ENCODE measurements at places on chromosomes 12 and 14.
A peak's percentile ranks its signal among the peaks of the same experiment; 100 is the strongest.

DNA sequence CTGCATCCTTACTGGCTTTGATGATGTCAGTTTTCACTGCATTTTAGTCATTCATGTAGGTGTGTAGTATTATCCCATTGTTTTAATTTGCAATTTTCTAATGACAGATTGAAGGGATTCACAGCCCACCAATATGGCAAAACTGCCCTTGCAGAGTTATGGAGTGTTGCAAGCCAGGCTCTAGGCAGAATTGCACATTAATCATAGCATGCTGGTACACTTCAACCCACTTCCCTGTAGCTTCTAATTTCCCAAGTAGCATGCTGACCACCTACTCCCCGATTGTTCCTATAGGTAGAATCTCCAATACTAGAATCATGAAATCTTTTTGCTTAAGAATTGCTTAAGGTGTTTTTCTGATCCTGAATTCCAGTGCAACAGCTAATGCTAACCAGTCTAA lies 5.2 kb upstream of the RNASE6 start:
- no peak for DNase-seq

DNA sequence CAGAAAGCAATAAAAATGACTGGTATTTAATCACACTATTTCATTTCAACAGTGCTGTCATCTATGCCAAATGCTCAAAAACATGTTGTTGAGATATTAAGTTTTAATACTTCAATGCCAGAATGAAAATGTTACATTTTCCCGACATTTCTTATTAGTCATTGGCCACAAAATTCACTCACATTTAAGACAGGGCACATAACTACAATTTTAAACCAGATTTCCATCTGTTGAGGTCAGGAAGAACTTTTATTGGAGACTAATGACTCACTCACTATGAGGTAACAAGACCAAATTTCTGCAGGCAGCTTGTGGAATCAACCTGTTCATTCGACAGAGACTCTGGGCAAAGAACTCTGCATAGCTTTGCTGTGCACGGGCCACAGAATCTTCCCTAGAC lies 36.8 kb downstream of the PPTC7 start:
- no peak for DNase-seq

DNA sequence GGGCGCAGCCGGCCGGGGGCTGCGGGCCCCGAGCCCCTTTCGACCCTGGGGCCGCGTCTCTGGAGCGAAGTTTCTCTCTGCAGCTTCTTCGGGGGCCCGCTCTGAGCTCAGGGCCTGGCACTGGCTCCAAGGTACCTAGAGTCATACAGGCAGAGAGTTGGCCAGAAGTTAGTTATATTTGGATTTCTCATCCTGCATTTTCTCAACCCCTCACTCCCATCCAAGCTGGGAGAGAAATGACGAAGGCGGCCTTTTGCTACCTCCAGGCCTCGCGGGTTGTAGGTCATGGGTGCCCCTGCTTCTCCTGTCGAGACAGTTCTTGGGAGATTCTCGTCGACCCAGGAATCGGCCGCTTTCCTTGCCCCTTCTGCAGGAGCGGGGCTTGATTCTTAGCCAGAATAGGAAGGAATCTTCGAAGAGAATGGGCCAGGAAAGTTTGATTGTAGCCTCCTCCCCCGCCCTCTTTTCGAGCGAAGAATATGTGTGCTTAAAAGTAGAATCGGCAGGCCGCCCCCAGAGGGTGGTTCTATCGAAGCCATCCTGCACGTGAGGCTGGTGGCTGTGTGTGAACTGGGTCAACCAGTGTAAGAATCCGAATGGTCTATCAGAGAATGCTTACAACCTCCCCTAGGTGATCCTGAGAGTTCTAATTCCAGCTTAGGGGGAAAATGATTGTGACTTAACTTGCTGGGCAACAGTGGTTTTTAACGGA lies 785 bp downstream of the MLEC start:
- no peak for DNase-seq

GRCh38 chr12:51393676-51394545 lies 2.7 kb upstream of the GALNT6 start:
- no peak for DNase-seq

DNA sequence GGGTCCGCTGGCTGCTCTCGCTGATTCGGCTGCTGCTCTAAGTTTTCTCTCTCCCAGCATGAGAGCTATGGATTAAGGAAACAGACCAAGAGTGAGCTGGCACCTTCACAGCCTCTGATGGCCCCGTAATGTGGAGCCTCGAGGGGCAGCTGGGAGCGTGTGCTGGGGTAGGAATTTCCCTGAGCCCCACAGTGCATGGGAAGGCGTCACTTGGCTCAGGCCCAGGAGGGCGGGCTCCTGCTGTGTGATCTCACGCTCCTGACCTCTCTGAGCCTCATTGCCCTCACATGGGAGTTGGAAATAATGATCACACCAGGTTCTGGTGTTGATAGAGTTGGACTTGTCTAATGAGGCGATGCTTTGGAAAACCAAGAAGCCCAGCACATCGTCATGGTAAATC lies 238.6 kb upstream of the CRY1 start:
- no peak for DNase-seq

DNA sequence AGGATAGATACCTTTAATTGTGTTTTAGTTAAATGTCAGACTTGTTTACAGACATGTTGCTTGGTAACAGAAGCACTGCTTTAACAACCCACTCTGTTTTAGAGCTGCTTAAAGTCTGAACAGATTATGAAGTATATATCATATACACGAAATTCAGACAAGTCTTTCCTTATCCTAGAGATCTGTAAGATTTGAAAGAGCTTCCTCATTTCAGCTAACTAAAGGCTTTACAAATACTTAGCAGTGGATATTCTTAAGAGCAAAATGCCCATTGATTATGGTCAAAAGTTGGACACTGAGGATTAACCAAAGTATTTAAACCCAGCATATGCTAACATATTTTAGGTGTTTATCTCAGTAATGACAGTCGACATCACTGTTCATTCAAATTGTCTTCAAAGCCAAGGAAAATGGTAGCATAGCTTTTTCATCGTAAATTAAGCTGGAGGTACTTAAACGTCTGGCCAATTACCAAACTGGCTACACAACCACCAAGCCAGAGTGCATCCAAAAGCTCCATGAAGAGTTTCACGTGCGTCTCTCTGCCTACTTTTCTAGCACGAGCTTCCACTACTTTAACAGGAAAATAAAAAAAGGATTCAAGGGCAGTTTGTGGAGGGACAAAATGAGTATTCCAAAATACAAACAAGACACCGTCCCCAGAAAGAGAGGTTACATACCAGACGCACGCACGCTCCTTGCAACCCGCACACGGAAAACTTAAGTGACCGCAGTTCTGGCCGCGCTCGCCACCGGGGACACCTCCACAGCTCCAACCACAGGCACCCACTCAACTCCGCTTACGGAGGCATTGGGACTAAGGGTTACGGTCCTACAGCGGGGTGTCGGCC lies 565 bp downstream of the CEP83 start:
- DNase-seq = no peak

GRCh38 chr14:68458840-68459469 lies 333.9 kb downstream of the ZFP36L1 start:
- DNase-seq = peak; percentile 41

GRCh38 chr14:37599507-37600368 lies 4.3 kb downstream of the TTC6 start:
- peak; percentile 71 for DNase-seq

GRCh38 chr14:55482936-55483605 lies 42.7 kb upstream of the TBPL2 start:
- DNase-seq = no peak

DNA sequence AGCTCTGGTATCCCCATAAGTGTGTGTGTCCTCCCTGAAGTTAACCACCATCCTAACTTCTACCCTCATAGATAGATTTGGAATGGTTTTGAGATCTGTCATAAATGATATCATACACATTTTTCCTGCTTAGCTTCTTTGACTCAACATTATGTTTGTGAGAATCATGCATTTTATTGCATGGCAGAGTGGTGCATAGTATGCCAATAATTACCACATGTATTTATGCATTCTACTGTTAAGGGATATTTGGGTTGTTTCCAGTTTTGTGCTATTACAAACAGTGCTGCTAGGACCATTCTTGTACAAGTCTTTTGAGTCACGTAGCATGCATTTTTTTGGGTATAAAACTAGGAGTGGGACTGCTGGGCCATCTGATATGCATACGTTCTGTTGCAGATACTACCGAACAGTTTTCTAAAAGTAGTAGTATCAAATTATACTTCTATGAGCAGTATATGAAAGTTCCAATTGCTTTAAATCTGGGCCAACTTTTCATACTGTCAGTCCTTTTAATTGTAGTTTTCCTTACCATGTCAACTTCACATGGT lies 13.4 kb downstream of the GRIP1 start:
- DNase-seq = no peak

GRCh38 chr14:72512281-72512680 lies 381.6 kb downstream of the DPF3 start:
- DNase-seq = no peak

DNA sequence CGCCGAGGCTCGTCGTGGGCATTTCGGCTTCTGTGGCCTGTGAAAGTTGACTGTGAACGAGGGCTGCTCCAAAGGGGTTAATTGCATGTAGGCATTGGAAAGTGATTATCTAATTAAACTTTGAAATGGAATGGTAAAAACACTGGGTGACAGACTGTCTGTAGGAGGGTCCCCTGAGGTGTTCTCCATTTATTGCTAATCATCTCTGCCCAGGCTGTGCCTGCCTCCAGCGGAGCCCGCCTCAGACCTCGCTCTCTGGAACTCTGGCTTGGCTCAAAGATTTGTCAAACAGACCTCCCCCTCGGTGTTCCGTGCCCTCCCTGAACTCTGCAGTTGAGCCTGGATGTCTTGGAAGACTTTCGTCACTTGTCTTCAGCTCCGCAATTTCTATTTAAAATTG lies 50.2 kb upstream of the VRK1 start:
- no peak for DNase-seq

GRCh38 chr12:10070380-10070779 lies 28.4 kb downstream of the CLEC1A start:
- DNase-seq = no peak

GRCh38 chr12:104372061-104372720 lies 68.7 kb downstream of the EID3 start:
- DNase-seq = no peak

GRCh38 chr14:47365233-47365632 lies 310.2 kb downstream of the MDGA2 start:
- no peak for DNase-seq

GRCh38 chr14:89957791-89958190 lies 2.1 kb downstream of the TDP1 start:
- DNase-seq = no peak

DNA sequence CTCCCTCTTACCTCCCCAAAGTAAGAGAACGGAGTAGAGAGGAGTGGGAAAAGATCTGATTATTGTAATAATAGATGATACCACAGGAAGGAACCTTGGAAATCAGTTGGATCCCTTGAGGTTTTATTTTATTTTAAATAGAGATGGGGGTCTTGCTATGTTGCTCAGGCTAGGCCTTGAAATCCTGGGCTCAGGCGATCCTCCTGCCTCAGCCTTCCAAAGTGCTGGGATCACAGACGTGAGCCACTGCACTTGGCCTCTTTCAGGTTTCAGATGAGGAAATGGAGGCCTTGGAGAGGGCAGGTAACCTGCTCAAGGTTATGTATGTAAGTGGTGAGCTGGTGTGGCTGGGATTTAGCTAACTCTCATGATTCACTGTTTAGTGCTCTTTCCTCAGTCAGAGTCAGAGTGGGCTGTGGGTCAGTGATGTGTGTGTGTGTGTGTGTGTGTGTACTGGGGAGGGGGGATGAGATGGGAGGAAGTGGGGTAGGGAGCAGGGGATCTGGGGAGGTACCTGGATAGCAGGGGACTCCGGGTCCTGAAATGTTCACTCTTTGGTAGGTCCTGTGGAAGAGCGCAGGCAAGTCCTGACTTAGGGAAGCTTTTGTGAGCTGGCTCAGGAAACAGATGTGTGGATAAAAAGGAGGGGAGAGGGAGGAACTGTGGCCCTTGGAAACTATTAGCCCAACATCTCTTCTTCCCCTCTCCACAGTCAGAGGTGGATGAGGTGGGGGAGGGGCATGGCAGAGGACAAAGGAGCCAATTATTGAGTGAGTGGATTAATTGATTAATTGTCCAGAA lies 4.7 kb upstream of the CISTR start:
- DNase-seq = no peak

- peak; percentile 68 for DNase-seq
Observed at GRCh38 chr12:115456946-115457689, 773.1 kb upstream of the TBX3 start.

DNA sequence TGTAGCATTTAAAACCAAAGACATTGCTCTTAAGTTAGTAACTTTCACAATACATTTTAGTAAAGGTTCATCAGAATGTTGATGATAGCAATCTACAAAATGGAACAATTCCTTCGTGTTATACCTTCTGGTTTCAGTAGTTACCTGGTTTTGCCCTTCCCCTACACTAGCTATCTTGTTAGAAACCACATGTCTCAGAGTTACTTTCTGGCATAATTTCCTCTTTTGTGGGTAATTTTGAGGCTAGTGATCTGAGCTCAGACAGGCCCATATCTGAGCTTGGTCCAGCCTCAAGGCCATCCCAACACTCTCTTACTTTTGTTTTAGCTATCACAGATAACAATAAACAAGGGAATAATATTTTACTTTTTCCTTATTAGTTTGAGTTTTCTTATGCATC lies 196.9 kb downstream of the KITLG start:
- no peak for DNase-seq

GRCh38 chr14:96297000-96297399 lies 41.0 kb downstream of the BDKRB1 start:
- DNase-seq = no peak

DNA sequence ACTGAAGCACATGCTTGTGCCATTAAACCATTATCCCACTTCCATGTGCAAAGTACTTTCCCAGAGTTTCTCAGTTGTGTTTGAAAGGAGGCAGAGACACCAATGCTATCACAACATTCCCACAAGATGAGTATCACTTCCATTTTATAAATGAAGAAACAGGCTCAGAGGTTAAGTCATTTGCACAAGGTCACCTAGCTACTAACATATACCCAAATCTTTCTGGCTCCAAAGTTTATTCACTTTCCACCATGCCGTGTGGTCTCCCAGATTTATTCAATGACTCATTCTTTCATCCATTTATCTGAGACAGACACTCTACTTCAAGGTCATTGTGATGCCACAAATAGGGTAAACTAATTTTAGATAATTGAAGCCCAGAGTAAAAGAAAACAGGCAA lies 9.4 kb downstream of the ART4 start:
- DNase-seq = no peak

DNA sequence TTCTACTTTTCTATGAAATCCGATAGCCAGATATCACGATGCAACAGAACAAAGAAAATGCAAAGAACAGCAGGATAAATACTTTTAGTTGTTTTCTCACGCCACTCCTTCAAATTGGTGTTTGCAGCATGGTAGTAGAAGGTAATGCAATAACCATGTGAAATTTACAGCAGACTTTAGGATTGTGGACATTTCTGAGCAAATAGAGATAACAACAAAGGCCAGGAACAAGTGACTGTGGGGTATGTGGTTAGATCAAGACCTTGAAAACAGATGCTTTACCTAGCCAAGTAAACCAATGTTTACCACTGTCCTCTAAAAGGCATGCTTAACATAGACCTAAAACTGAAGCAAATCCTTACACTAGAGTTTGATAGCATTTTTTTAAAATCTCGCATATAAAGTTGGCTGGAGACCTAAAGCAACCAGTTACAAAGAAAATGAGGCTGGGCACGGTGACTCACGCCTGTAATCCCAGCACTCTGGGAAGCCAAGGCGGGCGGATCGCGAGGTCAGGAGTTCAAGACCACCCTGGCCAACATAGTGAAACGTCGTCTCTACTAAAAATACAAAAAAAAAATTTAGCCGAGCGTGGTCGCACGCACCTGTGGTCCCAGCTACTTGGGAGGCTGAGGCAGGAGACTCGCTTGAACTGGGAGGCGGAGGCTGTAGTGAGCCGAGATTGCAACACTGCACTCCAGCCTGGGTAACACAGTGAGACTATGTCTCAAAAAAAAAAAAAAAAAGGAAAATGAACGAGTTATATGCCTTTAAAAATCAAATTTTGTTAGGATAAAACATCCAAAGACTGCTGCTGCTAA lies 123.2 kb upstream of the FOXN3 start:
- DNase-seq = no peak
